Activated naive CD4-positive, alpha-beta T cell treated with anti-CD3 and anti-CD28 coated beads for 36 hours (primary cell): ENCODE measurements at places on chromosomes 2 and 18. TPM values are rescaled to one million over a fixed set of nuclear protein-coding genes. Genes with fewer than 3 reads are reported as not detected.
A peak's percentile ranks its signal among the peaks of the same experiment; 100 is the strongest.

The MDH1B gene
- total RNA-seq: 0.86 TPM

The NEURL3 gene
- 0.48 TPM for total RNA-seq

DNA sequence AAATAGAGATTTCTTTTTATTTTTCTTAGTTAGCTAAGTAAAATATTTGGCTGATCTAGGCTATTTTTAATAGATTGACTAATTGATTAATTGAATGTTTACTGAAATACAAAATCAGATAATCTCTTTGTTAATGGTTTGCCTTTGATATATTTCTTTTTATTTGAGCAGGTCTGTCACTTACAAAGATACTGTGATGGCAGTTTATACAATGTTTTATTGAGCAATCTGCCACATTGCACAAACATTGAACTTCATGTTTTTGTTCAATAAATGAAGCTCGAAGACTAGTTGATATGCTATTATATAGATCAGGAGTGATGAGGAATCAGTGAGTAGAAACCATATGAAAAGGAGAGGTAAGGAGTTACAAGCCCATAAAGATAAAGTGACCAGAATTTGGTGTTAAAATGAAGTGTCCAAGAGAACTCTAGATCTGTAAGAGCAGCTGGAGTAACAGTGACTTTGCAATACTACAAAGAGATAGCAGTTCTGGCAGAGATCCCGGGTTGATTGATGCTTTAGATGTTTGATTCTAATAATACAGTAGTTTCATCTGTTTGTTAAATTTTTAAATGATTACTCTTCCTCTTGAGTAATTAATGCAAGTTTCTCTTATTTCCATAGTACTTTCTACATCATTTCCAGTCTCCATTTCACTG, 574.2 kb downstream of the CCDC85A start:
- H3K4me1 ChIP-seq: no peaks in the 10 kb centered on the region
- no peaks in the 10 kb centered on the region for H3K36me3 ChIP-seq
- H3K27me3 ChIP-seq: no peaks in the 10 kb centered on the region

GRCh38 chr18:29969876-29970275, 1072.7 kb downstream of the DSC3 start:
- H3K4me3 ChIP-seq: no peak overlapping the region
- H3K36me3 ChIP-seq: no peaks in the 10 kb centered on the region
- no peaks in the 10 kb centered on the region for H3K4me1 ChIP-seq
- no peaks in the 10 kb centered on the region for H3K27me3 ChIP-seq
- no peak for DNase-seq
- H3K27ac ChIP-seq: no peak overlapping the region

DNA sequence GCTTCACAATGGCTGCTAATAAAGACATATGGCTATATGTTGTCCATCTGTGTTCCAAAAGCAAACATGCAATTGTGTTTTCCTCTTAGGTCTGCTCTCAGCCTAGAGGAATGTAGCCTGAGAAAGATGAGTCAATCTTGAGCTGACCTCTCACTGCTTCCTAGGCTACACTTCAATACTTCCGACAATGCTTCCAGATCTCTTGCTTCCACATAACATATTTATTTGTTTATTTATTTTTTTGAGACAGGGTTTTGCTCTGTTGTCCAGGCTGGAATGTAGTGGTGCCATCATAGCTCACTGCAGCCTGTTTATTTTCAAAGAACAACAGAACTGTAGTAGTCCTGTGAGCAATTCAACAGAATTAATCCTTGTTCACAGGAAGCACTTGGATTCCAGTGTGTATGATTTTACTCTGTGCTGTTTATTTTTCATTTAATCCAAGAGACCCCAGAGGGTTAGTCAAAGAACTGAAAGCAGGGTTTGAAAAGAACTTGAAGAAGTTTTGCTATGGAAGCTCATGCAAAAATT, 437.9 kb downstream of the TXNL1 start:
- H3K4me1 ChIP-seq: no peaks in the 10 kb centered on the region
- DNase-seq: no peak
- H3K36me3 ChIP-seq: no peaks in the 10 kb centered on the region
- H3K27ac ChIP-seq: no peak overlapping the region
- no peak overlapping the region for H3K4me3 ChIP-seq

GRCh38 chr2:9668687-9669345, 38.0 kb upstream of the YWHAQ start:
- no peaks in the 10 kb centered on the region for H3K36me3 ChIP-seq
- peaks cover 5% of the 10 kb centered on the region for H3K4me1 ChIP-seq
- DNase-seq: no peak
- H3K27ac ChIP-seq: no peak overlapping the region

DNA sequence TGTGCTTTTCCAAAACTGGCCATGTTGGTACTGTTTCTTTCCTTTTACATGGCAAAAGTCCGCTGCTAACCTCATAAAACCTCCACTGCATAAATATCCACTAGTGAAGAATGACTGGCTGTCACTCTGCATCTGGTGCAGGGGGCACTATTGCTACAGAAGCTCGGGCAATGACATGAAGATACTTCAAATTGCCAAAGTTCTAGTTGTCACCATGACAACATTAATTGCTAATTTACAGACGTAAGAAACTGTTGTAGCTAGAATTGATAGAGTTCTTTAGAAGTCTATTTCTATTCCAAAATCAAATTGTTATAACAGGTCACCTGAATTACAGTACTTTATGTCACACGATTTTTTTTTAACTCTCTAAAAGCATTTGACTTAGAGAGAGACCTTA, 845 bp downstream of the CFAP210 start:
- peaks cover 4% of the 10 kb centered on the region for H3K36me3 ChIP-seq
- peaks cover 13% of the 10 kb centered on the region for H3K4me1 ChIP-seq
- DNase-seq: no peak
- no peak overlapping the region for H3K27ac ChIP-seq
- no peaks in the 10 kb centered on the region for H3K27me3 ChIP-seq

DNA sequence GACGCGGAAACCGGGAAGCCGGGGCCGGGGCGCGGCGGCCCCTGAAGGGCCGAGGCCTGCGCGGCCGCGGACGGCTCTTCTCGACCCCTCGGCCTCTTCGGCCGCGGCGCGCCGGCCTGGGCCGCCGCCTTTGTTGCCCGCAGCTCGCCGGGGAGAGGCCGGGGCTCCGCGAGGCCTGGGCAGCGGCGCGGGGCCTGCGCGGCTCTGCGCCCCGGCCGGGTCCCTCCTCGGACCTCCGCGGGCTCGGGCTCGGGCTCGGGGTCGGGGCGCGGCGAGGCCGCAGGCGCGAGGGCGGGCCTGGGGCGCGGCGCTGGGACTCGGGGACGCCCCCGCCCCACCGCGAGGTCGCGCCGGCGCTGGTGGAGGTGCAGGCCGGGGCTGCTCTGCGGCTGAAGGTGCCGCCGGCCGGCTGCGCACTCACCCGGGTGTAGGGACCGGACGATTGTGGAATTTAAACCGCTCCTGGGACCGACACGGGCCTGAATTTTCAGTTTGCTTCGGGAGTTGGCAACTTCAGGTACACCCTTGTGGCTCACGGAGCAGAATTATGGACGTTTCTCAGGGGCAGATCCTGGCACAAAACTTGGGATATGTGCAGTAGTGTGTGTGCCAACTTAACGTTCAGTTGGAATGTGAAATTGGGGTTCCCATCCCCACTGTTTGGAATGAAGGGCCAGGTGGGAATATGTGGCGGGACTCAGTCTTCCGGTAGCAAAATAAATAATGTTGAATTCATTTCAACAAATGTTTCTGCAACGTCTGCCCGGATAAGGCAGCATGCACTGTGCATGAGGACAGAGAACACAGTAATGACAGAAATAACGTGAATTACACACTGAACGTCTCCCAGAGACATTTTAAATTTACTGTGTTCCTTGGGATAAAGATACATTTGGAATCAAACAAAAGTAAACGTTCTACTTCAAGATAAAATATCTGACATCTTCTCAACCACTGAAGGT, 787 bp downstream of the SOCS6 start:
- H3K4me1 ChIP-seq: peaks cover 4% of the 10 kb centered on the region
- no peaks in the 10 kb centered on the region for H3K36me3 ChIP-seq
- H3K4me3 ChIP-seq: peak overlapping the region; percentile 83
- peaks cover 45% of the 10 kb centered on the region for H3K27me3 ChIP-seq
